ENCODE measurements at places on chromosomes 16 and 17. TPM values are rescaled to one million over a fixed set of nuclear protein-coding genes. Genes with fewer than 3 reads are reported as not detected.

The KCNG4 gene
- total RNA-seq: not detected

The TBC1D3B gene
- total RNA-seq: 1.5 TPM

The CACNG4 gene
- total RNA-seq: not detected

The PIK3R5 gene
- total RNA-seq: not detected

The KRT32 gene
- total RNA-seq: not detected

The RNF222 gene
- not detected for total RNA-seq

The TMC8 gene
- not detected for total RNA-seq

The SPNS1 gene
- 34.8 TPM for total RNA-seq

All from smooth muscle cell of trachea (primary cell).